Cortex of kidney (tissue), 1 donor: ENCODE measurements at places on chromosomes 6 and 20.

- no peak for DNase-seq
These were observed 108.3 kb upstream of the PHACTR3 start for GRCh38 chr20:59495894-59496510.

GRCh38 chr6:149176971-149177667 lies 140.4 kb upstream of the TAB2 start:
- no peak for DNase-seq

DNA sequence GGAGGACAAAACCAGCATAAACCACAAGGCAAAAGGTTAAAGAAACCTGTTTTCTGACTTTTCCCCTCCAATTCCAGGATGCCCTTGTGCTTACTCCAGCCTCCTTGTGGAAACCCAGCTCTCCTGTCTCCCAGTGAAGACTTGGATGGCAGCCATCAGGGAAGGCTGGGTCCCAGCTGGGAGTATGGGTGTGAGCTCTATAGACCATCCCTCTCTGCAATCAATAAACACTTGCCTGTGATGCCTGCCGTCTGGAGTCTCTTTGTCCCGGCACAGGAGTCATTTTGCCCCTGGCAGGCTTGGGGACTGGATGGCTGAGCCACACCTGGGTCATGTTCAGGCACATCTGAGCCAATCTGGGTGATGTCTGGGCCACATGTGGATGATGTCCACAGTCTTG lies 26.6 kb downstream of the BPIFB1 start:
- no peak for DNase-seq

DNA sequence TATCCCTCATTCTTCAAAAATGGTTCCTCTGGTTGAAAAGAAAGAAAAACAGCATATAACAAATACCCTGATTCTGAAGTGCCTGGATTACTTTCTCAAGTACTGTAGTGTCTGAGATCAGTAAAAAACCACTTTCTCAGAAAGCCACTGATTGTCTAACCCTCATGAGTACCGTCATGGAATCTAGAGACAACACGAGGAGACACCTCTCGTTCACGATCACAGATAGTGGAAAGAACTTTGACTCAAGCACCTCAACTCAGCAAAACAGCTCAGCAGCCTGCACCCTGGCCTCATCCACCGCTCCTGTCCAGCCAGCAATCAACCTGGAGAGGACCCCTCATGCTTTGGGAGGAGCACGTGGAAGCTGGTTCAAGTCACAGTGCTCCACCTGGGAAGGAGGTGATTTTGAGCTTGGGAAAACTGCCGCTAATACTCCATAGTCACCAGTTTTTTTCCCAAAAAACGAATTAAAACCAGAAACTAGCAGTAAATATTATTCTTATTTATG lies 1.0 kb downstream of the SCML4 start:
- DNase-seq = no peak

DNA sequence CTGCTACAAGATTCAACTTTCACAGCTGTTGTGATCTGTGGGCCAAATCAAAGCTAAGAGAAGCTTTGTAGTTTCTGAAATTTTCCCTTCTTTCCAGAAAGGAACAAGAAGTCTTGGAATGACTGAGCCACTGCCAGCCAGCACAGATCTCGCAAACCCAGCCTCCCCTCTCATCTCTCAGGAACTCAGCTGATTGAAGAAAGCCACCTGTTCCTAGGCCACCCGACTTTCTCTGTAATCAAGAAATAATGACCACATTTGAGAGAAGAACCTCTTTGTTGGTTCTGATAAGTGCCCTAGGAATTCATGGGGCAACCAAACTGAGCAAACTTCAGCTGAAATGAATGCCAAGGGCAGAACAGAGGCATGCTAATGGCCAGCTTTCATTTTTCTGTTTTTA lies 61.7 kb downstream of the HDGFL1 start:
- no peak for DNase-seq

DNA sequence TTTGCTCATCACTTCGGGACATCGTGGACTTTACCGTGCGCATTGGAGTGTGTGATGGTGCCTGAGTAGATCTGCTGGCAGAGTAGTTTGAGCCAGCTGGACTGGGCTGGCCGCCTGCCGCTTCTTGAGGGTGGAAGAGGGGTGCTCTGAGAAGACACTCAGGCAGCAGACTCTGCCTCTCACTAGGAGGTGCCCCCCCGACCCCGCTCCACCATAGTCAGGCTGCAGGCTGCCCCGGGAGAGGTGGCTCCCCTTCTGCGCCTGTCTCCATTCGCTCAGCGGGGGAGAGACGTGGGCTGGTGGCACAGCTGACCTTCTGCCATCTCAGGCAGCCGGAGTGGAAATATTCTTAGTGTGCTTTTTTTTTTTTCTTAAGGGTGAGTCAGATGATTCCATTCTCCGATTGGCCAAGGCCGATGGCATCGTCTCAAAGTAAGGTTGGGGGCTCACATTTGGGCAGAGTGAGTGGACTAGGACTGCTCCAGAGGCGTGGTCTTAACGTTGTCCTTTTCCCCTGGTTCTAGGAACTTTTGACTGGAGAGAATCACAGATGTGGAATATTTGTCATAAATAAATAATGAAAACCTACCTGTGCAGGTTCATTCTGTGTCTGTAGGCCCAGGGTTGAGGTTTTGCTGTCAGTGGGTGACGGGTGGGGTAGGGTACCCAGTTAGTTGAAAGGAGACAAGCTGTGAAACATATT lies 1.2 kb downstream of the RPS21 start:
- DNase-seq = no peak

DNA sequence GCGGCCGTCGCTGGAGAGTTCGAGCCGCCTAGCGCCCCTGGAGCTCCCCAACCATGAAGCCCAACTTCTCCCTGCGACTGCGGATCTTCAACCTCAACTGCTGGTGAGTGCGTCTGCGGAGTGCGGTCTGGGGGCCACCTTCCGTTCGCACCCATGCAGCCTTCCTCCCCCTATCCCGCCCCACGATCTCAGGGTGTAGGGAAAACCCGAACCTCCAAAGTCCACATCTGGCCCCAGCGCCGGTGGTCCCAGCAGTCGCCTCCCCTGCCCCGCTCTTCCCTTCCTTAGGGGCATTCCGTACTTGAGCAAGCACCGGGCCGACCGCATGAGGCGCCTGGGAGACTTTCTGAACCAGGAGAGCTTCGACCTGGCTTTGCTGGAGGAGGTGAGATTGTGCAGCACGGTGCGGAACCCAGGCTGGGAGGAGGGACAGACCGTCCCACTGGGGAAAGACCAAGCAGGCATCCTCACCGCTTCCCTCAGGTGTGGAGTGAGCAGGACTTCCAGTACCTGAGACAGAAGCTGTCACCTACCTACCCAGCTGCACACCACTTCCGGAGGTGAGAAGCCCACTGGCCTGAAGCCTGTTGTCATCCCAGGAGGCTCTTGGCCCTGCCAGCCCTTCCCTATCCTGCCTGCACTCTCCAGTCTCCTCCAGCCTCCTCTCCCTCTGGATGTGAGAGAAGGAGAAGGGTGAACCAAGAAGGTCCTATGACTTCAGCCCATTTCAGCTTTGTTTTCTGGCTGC lies 719 bp downstream of the SMPD2 start:
- DNase-seq = no peak

- no peak for DNase-seq
These were observed 520.5 kb upstream of the ADGRB3 start for GRCh38 chr6:68114463-68115047.

GRCh38 chr20:46060301-46060881 lies 29.4 kb downstream of the NCOA5 start:
- DNase-seq = no peak

GRCh38 chr6:4560221-4561077 lies 215.8 kb upstream of the CDYL start:
- DNase-seq = no peak

GRCh38 chr6:125612345-125612846 lies 137.0 kb upstream of the HEY2 start:
- DNase-seq = no peak

GRCh38 chr20:33251496-33251895 lies 15.7 kb downstream of the BPIFA1 start:
- no peak for DNase-seq

DNA sequence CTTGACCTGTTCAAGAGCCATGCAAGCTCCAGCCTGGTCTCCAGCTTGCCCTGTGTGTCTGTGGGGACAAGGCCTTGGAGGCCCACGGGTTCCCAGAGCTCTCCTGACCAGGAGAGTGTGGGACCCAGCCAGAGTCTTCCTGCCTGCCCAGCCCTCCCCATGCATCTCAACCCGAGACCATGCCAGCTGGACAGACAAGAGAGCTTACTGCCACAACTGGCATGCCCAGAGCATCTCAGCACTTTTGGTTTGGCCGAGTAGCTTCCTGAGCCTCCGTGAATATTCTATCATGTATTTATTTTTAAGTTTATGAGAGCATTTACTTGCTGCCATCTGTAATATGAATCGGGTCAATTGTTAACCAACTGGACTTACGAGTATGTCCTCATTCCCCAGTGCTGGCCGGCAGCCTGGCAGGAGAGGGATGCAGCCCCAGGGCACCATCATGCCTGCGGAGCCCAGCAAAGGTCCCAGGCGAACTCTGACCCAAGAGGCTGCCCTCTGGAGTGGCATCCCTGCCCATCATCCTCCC lies 14.9 kb downstream of the IP6K3 start:
- DNase-seq = no peak

GRCh38 chr6:112305795-112306564 lies 41.1 kb upstream of the RFPL4B start:
- DNase-seq = no peak

DNA sequence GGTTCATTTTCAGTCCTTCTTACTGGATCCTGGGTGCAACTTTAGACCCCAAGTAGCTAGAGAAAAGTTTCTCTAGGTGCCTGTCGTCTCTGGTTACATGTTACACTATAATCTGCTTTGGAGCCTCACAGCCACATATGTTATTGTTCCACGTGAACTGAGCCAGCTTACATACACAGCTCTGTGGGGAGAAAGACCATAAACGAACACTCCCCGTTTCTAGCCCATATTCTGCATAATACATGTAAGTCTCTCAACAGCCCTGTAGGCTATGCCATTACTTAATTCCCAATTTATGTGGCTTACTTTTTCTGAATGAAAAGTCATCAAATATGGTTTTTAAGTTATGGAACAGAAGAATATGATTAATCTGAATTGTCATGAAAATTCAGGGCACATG lies 233.8 kb downstream of the BCKDHB start:
- DNase-seq = no peak

GRCh38 chr20:20322912-20323311 lies 45.0 kb upstream of the INSM1 start:
- no peak for DNase-seq
